ENCODE measurements at places on chromosomes 12 and 14.
A peak's percentile ranks its signal among the peaks of the same experiment; 100 is the strongest.

GRCh38 chr12:126157575-126157966, 1092.3 kb downstream of the AACS start:
- no peak for DNase-seq

DNA sequence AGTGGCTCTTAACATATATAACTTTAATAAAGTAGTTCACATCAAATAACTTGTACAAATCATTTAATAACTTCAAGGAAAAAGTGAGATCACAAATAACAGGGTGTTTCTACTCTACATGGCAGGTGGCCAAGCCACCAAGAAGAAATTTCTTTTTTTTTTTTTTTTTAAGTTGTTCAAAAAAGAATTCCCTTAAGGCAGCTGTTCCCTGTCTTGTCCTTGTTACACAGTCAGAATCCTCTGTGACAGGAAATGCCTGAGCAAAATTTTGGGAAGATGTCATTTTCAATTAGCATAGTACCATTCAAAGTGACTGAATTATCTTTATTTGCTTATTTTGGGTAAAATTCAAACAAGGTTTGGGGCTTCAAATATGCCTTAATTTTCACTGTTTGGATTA, 79.4 kb downstream of the LIN7A start:
- DNase-seq, result no peak

DNA sequence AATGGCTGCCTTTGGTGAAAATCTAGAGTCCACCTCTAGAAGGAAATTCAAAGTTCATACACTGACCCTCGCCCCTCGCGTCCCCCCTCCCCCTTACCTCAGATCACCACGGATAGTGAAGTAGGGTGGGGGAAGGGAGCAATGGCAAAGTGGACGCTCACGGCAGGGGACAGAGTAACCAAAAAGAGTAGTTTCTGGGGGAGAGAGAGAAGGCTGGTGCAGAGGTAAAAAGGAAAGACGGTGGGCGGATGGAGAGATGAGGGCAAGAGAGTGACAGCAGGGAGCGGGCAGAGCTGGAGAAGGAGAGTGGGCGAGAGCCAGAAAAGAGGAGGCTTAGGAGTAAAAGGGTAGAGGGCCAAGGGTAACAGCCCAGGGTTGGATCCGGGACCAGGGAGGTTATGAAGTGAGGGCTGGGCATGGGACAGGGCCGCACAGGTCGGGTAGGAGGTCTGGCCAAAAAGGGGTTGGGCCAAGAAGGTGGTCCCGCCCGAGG, 423 bp downstream of the ALDH6A1 start:
- DNase-seq, result no peak

- DNase-seq, result no peak
These were observed 47.1 kb upstream of the CDKN3 start for GRCh38 chr14:54349713-54350112.

DNA sequence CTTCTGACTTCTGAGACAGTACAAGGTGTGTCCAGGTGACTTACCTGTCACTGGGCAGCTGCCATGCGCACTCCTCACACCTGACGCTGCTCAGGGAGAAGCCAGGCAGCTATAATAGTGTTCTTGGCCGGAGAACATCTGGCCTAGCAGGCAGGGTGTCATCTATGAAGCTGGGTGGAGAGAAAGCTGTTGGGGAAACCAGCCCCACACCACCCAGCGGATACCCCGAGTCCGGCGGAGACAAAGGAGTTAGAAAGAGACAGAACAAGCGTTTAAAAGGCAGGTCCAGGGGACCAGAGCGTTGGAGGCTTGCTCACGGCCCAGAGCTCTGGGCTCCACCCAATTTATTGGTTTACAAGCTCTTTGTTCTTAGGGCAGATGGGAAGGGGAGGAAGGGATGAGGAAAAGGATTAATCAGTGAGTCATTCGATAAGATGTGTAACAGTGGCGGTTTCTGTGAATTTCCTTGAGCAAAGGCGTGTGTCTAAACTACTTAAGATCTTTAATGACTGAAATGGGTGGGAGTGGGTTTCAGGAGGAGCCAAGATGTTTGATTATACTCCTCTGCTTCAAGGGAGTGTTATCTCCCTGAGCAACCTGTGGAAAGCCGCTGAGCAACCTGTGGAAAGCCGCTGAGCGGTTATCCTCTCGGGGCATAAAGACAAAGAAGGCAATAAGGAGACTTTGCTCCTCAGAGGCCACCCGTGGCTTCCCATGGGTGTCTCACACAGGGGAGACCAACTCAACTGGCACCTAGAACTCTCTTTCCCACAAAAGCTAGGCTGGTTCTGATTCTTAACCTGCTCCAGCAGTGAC, at the start of gene GALNT8:
Gene GALNT8 (plus strand): TSS at position 580 of the 816 bp plus-strand sequence. CDS start 278 bp downstream, outside the sequence.
- no peak for DNase-seq

- DNase-seq, result peak; percentile 27
These were observed 10.9 kb downstream of the ZNF664 start for GRCh38 chr12:123983822-123984485.

GRCh38 chr12:53267306-53267998, 647 bp upstream of the ESPL1 start:
- no peak for DNase-seq

DNA sequence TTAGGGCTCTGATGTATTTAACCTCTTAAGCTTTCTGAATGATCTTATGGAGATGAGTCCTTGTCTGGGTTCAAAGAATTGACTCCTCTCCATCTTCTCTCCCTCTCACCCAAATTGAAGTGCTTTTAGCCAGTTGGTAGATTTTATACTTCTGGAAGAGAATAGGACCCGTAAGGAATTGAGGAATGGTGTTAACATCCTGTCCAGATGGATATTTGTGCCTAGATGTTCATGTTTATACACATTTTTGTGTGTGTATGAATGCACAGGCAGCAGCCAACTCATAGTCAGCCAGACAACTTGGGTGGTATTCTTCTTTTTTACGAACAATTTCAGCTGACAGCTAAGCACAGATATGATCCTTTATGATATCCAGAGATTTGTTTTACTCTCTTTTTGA, 449.6 kb upstream of the RGS6 start:
- no peak for DNase-seq

- DNase-seq, result no peak
These were observed 94.9 kb downstream of the VCPKMT start for GRCh38 chr14:50021261-50022031.

DNA sequence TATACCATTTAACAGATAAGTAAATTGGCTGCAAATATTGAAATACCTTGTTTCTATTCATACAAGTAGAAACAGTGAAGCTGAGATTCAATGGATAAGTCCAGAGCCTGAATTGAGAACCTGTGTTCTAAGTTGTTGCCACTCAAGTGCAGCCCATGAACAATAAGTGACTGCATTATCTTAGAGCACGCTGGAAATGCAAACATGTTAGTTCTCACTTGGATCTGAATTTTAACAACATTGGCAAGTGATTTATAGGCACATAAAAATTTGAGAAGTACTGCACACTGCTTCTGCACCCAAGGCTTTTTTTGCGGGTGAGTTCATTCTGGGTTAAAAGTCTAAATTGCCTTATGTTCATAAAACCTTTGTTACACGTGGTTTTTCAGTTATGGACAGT, 484.3 kb downstream of the NAV3 start:
- DNase-seq, result no peak

DNA sequence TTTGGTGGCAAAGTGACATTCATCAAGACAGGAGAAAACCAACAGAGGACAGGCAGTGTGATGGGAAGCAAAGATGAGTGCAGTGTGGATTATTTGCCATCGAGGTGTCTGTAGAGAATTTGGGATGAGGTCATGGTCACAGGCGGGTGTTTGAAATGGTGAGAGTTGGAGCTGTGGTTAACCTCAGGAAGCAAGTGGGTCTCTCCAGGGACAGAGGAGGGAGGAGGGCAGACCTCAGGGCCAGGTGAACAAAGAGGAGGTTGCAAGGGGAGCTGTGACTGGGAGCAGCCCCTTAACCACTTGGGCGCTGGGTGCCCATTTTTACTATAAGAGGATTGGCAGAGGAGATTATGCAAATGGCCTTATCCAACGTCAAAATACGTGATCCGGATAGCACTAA, 7.0 kb downstream of the FZD10 start:
- no peak for DNase-seq

- no peak for DNase-seq
These were observed 23.3 kb downstream of the NINJ2 start for GRCh38 chr12:639988-640387.

- DNase-seq, result no peak
These were observed 298.1 kb upstream of the RTL1 start for GRCh38 chr14:101201535-101202151.

DNA sequence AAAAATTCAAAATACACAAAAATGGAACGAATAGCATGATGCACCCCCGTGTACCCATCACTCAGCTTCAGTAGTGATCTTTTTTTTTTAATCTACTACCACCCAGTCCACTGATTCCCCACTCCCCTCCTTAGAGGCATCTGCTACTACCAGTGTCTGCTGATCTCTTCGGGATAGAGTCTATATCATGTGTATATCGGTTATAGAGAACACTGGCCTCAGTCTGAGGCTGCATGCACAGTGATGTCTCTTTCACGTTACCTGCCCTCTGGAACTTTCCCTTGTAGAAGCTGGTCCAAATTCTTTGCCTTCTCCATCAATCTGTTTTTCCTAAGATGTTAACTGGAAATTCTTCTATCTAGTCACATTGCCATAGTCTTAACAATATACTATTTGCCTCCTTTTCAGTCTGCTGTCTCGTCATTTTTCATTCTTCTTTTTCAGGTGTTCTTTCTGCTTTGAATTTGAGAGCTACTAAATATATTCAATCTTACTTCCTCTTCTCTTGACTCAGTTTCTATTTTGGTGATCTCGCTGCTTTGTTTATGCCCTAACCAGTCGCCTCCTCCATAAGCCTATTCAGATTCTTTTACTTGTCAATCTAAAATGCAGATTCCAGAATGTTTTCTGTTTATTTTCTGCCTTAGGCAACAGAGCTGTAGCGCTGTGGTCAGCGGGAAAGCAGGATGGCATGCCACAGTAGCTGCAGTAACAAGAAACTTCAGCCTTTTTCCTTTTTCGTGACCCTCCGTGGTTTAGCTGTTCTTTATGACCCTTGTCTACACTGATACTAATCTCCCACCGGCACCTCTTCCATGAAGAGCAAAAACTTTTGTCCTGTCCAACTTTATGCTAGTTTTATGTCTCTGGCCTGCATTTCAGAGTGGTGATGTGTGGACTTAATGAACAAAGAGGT, 67.0 kb downstream of the FBXW8 start:
- no peak for DNase-seq

- peak; percentile 94 for DNase-seq
These were observed 3.6 kb upstream of the RHOF start for GRCh38 chr12:121796855-121797751.

GRCh38 chr12:55797068-55797467, 20.5 kb downstream of the SARNP start:
- DNase-seq, result peak; percentile 49

DNA sequence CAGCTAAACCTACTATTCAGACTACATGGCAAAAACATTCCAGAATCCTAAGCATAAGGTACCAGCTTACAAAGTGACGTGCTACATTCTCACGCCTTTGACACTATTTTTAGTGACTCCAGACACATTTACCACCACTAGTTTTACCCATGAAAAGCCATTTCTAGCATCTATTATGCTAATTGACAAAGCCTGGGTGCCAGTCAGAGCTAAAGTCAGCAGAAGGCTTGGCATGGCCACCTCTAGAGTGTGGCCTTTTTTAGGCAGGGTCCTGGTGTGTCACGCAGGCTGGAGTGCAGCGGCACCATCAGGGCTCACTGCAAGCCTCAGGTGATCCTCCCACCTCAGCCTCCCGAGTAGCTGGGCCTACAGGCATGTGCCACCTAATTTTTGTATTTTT, 75.7 kb downstream of the NT5DC3 start:
- DNase-seq, result no peak

- no peak for DNase-seq
These were observed 38.8 kb downstream of the ATG14 start for GRCh38 chr14:55372825-55373224.

- DNase-seq, result no peak
These were observed 205.1 kb upstream of the TBX3 start for GRCh38 chr12:114888928-114889584.

- DNase-seq, result no peak
These were observed 55.7 kb downstream of the ERC1 start for GRCh38 chr12:1046727-1047126.

GRCh38 chr12:15276088-15276698, 46.1 kb upstream of the PTPRO start:
- DNase-seq, result peak; percentile 23

GRCh38 chr14:100237735-100238418, 1.1 kb upstream of the YY1 start:
- peak; percentile 55 for DNase-seq

DNA sequence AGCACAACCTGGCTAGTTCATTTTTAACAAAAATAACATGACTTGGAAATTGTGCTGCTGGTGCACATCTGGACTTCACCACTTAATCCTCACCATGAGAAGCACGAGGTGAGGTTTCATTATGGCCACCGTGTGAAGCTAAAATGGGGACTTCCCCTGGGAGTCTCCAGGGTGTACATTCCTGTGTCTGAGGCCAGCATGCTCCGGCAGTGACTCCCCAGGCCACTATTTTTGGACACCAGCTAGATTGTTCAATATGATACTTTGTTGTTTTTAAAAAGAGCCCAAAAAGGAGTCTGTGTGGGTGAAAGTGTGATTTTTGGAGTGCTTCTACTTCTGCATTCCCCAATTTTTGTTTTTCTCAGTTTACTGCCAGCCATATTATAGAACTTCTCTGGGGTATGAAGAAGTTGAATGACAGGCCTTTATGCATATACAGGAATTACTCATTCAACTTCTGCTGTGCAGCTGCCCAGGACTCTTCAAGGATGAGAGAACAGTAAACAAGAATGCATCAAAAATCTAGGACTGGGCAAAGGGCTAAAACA, 16.9 kb upstream of the AICDA start:
- peak; percentile 53 for DNase-seq

- no peak for DNase-seq
These were observed 42.1 kb downstream of the MVK start for GRCh38 chr12:109615556-109616229.

GRCh38 chr12:81170072-81170471, 92.2 kb downstream of the ACSS3 start:
- DNase-seq, result peak; percentile 16

- DNase-seq, result no peak
These were observed 26.0 kb upstream of the RXYLT1 start for GRCh38 chr12:63753743-63754142.

- DNase-seq, result no peak
These were observed 251.2 kb downstream of the ACSS3 start for GRCh38 chr12:81329085-81329484.

DNA sequence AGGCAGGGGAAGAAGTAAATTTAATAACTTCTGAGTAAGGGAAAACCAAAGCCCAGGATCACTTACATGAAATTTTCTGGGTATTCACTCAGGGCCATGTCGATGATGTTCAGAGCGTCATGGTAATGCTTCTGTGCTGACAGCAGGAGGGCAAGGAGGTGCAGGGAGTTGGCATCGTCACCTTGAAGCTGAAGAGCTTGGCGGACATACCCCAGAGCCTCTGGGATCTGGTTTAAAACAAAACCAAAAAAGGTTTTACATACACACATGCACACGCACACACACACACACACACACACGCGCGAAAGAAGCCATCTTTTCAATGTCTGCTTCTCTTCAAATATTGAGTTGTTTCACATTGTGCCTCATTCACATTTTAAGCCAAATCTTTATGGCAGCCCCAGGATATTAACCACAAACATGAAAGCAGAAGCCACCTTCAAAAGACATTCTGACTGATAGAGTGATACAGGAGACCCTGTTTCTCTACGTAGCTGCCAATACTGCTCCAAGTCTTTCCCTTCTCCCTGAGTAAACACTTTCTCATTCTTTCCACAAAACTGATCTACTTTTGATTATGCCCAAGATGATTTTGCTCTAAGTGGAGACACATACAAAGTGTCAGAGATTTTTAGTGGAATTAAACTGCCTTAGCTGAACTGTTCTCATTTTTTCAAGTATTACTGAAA, 172.1 kb downstream of the TTC7B start:
- no peak for DNase-seq

GRCh38 chr12:15697201-15697600, 92.0 kb downstream of the EPS8 start:
- no peak for DNase-seq
